ENCODE measurements at places on chromosomes 7 and 10. TPM values are rescaled to one million over a fixed set of nuclear protein-coding genes. Genes with fewer than 3 reads are reported as not detected.

GRCh38 chr10:71740069-71740653, 20.6 kb upstream of the C10orf105 start:
- no peak overlapping the region for H3K27ac ChIP-seq
- no peak overlapping the region for H3K4me3 ChIP-seq
- H3K27me3 ChIP-seq, result peaks cover 5% of the 10 kb centered on the region
- peaks cover 6% of the 10 kb centered on the region for H3K4me1 ChIP-seq

GRCh38 chr7:41731493-41732435, 28.9 kb upstream of the INHBA start:
- H3K36me3 ChIP-seq, result no peaks in the 10 kb centered on the region
- H3K4me3 ChIP-seq, result no peak overlapping the region
- H3K27me3 ChIP-seq, result no peaks in the 10 kb centered on the region
- DNase-seq, result no peak

DNA sequence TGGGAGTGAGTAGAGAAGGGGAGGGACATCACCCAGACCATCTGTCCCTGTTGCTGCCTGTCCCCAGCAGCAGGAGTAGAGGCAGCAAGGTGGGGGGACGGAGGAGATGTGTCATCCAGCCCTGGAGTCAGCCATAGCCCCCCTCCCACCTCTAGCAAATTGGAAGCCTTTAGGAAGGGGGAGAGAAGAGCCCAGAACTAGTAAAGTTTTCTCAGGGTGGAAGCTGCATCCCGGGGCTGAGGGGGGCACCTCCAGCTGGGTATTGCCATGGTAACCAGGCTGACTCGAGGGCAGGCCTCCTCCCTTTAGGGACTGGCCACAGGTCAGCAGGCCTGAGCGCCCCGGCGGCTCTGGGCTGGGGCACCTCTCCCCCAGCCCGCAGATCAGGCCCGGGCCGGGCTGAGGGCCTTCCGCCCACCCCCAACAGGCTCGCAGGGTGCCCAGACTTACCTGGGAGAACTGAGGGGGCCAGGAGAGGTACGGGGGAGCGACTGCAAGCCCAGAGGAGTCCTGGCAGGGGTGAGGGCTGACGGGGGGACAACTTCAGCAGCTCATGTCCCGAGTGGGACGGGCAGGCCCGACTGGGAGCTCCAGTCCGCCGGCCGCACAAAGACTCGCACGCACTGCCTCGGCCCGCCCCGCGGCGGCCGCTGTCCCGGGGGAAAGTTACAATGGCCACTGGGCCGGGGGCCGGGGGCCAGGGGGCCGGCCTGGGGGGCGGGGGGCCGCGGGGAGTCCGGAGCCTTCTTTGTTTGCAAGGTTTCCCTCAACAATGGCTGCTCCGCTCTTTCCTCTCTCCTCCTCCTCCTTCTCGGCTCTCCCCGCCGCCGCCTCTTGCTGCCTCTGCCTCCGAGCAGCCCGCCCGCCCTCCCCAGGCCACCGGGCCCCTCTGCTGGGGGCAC, 6.0 kb downstream of the LDB1 start:
- H3K27me3 ChIP-seq, result peaks cover 36% of the 10 kb centered on the region
- peaks cover 4% of the 10 kb centered on the region for H3K36me3 ChIP-seq
- DNase-seq, result peak; percentile 61
- H3K4me3 ChIP-seq, result peak overlapping the region; percentile 98

DNA sequence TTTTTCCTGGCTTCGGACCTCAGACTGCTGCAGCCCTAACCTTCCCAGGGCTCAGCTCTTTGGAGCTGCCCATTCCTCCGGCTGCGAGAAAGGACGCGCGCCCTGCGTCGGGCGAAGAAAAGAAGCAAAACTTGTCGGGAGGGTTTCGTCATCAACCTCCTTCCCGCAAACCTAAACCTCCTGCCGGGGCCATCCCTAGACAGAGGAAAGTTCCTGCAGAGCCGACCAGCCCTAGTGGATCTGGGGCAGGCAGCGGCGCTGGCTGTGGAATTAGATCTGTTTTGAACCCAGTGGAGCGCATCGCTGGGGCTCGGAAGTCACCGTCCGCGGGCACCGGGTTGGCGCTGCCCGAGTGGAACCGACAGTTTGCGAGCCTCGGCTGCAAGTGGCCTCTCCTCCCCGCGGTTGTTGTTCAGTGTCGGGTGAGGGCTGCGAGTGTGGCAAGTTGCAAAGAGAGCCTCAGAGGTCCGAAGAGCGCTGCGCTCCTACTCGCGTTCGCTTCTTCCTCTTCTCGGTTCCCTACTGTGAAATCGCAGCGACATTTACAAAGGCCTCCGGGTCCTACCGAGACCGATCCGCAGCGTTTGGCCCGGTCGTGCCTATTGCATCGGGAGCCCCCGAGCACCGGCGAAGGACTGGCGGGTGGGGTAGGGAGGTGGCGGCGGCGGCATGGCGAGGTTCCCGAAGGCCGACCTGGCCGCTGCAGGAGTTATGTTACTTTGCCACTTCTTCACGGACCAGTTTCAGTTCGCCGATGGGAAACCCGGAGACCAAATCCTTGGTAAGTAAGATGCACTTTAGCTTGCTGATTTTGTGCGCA, at the start of gene PLXDC2:
TSS of gene PLXDC2 (plus strand) at position 22 of the 820 bp plus-strand sequence.
- DNase-seq, result peak; percentile 52
- peaks cover 8% of the 10 kb centered on the region for H3K27me3 ChIP-seq
- peaks cover 4% of the 10 kb centered on the region for H3K4me1 ChIP-seq
- H3K4me3 ChIP-seq, result peak within 1 kb of the TSS; percentile 94
- H3K27ac ChIP-seq, result peak within 1 kb of the TSS; percentile 68
- H3K36me3 ChIP-seq, result no peaks in the 10 kb centered on the region

DNA sequence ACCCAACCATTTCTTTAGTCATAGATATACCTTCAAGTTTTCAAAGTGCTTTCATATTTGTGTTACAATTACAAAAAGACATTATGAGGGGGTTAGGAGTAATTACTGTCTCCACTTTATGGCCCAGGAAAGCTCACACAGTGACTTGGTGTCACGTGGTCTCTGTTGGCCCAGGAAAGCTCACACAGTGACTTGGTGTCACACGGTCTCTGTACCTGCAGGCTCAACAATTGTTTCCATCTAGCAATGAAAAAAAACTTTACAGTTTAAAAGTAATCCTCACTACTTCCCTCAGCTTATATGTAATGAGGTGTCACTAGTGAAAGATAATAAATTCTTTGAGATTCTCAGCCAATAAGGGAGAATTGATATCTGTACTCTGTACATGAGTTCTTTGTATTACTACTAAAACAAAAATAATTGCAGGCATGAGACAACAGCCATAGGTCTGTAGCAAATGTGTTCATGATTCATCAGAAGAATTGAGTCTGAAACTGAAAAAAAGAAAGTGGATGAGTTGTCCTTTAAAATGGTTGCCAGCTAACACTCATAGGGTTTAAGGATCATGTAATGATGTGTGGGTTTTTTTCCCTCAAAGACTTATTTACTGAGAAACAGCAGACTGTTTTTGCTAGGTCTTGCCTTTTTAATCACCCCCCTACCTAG, 10.9 kb downstream of the OGDH start:
- no peak overlapping the region for H3K27ac ChIP-seq
- no peak overlapping the region for H3K4me3 ChIP-seq
- H3K27me3 ChIP-seq, result peaks cover 4% of the 10 kb centered on the region

GATAD1 gene
- 20.3 TPM for total RNA-seq

CRHR2 gene
- total RNA-seq, result 2.4 TPM

- H3K36me3 ChIP-seq, result peaks cover 10% of the 10 kb centered on the region
- H3K4me1 ChIP-seq, result peaks cover 30% of the 10 kb centered on the region
- no peak overlapping the region for H3K27ac ChIP-seq
- peaks cover 11% of the 10 kb centered on the region for H3K27me3 ChIP-seq
- H3K4me3 ChIP-seq, result no peak overlapping the region
- DNase-seq, result no peak
Observed at GRCh38 chr10:1615186-1615954, 122.0 kb downstream of the ADARB2 start.

All from glutamatergic neuron (in vitro differentiated cells).